Suppressor macrophage (primary cell): ENCODE measurements at places on chromosomes 2 and 18.

- no peak for DNase-seq
Observed at GRCh38 chr2:196917802-196918201, 8.7 kb downstream of the PGAP1 start.

DNA sequence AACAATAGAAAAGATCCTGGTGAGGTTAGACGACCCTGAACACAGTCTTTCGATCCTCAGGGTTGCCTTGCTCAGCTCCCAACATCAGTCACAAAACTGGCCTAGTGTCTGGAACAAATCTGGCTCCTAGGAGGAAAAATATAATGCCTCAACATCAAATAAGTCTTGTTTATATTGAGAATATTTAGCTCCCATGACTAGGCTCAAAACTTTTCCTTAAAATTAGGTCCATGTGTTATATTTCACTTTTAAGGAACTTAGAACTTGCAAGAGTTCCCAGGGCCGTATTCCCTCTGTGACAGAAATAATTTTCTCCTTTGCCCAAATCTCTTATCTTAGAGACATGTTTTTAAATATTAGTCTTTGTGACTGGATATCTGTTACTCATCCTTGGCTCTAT, 819.7 kb upstream of the ZEB2 start:
- no peak for DNase-seq

DNA sequence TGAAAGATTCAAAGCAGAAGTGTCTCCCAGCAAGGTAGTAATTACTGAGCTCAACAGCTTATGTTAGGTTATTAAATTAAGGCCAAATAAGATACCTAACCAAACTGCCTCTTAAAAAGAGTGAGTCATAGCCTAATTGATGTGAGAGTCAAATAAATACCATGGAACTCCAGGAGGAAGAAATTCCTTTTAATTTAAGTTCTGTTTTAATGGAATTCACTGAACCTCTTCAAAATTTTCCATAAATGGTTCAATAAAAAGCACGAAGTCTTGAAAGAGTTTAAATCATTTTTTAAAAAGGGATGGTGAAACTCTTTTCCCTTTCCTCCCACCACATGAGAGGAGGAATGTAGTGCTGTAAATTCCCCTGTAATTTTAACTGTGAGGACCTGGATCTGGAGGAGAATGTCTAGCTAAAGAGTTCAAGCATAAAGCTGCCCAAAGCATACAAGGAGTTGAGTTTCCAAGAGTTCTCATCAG, 180.8 kb upstream of the MMADHC start:
- DNase-seq, result no peak

- DNase-seq, result no peak
Observed at GRCh38 chr2:47267711-47268086, 112.6 kb upstream of the STPG4 start.

- DNase-seq, result no peak
Observed at GRCh38 chr2:29033172-29033571, 41.2 kb downstream of the PCARE start.

DNA sequence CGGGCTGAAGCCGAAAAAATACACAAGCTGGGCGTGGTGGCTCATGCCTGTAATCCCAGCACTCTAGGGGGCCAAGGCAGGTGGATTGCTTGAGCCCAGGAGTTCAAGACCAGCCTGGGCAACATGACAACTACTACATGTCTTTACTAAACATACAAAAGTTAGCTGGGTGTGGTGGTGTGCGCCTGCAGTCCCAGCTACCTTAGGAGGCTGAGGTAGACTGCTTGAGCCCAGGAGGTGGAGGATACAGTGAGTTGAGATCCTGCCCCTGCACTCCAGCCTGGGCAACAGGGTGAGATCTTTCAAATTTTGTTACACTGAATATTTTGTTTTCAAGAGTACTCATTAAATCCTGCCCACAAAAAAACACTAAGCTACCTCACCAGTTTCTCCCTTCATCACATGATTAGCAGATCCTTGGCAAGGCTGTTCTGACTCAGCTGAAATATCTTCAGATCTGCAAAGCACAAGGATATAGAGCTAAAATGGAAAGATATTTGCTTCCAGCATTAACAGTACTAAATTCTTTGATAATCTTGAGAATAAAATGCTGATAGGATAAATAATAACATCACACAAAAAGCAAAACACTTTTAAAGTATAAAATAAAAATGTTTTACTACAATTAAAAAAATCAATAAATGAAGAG, 28.2 kb upstream of the MCM6 start:
- DNase-seq, result peak; percentile 48

GRCh38 chr2:215828528-215829184, 184.7 kb downstream of the MREG start:
- DNase-seq, result peak; percentile 82

- DNase-seq, result peak; percentile 20
Observed at GRCh38 chr2:21251216-21251980, 127.6 kb downstream of the TDRD15 start.

DNA sequence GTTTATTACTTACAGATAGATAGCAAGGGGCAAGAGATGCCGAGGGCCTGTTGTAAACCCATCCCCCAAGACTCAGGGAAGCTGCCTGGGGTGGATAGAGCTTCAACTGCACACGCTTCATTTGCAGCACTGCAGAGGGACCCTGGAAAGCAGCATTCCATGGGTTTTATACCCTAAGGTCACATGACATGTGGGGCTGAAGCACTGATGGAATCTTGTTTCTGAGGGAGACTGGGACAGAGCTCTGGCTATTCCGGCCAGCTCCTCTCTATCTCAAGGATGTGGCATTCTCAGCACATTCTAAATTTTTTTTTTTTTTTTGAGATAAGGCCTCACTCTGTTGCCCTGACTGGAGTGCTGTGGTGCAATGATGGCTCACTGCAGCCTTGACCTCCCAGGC, 300.1 kb downstream of the MYCN start:
- no peak for DNase-seq

- DNase-seq, result no peak
Observed at GRCh38 chr2:119679526-119679837, 481 bp downstream of the TMEM177 start.

- DNase-seq, result peak; percentile 73
Observed at GRCh38 chr18:35616664-35617423, 35.3 kb downstream of the GALNT1 start.

DNA sequence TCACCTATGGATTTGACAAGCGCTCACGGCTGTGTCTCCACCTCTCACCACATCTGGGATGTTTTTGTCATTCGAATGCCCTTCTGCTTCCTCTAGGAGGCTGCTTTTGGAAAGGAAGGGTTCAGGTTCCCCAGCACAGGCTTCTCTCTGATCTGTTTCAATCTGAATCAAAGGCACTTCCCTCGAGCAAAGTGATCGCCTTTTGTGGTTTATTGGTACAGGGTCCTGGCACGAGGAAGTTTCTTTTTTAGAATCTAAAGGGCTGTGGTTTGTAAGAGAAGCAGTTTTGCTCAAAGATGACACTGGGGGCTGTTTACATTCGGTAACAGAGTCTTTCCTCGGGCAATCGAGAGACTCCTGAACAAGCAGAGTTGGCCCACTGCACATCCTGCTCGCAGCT, 145.0 kb downstream of the DAW1 start:
- DNase-seq, result no peak

DNA sequence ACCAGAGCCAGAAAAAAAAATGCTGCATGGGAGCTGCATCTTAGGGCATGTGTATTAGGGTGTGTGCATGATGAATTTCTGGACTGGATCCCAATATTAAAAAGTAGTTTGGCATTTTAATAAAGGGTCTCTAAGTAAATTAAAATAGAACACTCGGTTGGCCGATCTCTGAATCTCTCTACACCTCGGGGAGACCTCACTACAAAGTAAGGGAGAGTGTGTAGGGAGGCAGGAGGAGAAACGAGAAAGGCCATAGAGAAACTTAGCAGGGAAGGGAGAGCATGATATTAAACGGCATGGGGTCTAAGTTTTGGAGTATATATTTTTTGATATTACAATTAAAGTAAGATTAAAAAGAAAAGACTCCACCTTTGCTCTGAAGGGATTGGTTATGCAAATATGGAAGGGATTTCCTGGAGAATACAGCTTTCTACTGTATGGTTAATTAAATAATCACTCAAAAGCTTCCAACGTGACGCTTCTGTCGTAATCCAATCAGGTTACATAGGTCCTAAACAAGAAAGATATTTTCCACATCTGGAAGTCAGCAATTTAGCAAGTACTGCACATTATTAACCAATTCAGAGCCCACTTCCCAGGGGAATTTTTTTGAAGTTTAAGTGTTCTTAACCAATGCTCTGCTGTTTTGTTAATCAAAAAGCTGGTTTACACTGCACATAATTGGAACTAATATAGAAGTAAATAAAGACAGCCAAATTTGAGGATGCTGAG, 1.0 kb upstream of the ZEB2 start:
- peak; percentile 52 for DNase-seq

DNA sequence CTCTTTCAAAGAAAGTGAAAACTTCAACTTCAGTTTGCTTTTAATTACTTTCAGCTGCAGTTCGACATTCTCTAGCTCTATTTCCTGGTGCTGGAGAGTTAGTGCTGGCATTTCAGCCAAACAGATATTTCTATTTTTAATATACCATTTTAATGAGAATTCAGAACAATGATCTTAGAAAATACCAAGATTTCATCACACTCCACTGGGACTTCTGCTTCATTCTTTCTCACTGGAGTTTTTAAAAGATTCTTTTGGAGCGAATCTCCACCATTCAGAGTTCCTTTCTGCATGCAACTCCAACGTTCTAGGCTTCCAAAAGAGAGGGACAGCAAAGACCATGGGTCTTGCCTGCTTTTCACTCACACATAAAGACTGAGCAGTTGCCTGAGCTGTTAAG, 94.2 kb downstream of the CABLES1 start:
- DNase-seq, result no peak

DNA sequence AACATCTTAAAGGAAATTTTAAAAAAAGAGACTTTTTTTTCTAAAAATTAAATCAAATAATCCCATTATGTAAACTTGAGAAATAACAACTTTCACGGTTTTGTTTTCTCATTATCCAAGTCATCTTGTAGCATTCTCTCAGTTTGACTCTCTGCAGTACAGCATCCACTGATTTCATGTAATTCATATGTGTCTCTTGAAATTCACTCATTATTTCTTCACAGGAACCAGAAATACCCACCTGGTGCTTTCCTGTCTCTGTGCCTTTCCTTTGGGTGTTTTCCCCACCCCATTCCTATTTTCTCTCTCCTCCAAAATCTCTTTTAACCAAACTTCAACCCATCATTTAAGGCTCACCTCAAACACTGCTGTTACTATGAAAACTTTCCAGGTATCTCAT, 116.1 kb upstream of the STK17B start:
- DNase-seq, result no peak

DNA sequence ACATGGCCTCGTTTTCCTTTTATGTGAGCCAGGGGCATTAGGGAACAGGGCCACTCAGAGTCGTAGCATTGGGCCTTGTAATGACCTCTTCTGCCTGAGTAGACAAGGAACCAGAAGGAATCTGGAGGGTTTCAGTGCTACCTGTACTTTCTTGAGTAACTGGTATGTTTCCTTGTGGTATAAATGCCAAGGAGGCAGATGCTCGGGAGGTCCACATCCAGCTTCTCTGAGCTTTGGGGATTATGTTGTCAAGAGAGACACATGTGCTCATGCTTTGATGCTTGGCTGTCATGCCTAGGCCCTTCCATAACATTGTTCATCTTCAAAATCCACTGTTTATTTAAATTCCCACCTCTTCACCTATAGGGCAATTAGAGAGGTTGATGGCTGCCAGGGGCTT, 26.3 kb downstream of the FOSL2 start:
- DNase-seq, result no peak

- no peak for DNase-seq
Observed at GRCh38 chr2:238104226-238104690, 4.1 kb downstream of the ESPNL start.
